ENCODE measurements at places on chromosomes 1 and 21. TPM values are rescaled to one million over a fixed set of nuclear protein-coding genes. Genes with fewer than 3 reads are reported as not detected.

Gene CHRM3
- total RNA-seq = not detected

Gene MCOLN2
- total RNA-seq = 0.98 TPM

Gene SLC45A1
- 0.82 TPM for total RNA-seq

Gene SPATA46
- not detected for total RNA-seq

Gene FBXO2
- total RNA-seq = 0.61 TPM

Gene BRDT
- not detected for total RNA-seq

Gene UBE2U
- total RNA-seq = not detected

Gene ZYG11A
- 0.31 TPM for total RNA-seq

Gene CELF3
- total RNA-seq = not detected

Gene KRTAP19-3
- total RNA-seq = not detected

Gene CLEC20A
- not detected for total RNA-seq

Gene EDARADD
- total RNA-seq = 0.52 TPM

Gene FCRL6
- total RNA-seq = 0.15 TPM

Gene FAM43B
- total RNA-seq = not detected

Gene NBPF20
- 3.9 TPM for total RNA-seq

Gene PCSK9
- 38.9 TPM for total RNA-seq

Gene SPRR2A
- total RNA-seq = not detected

Gene DENND2D
- total RNA-seq = not detected

Gene RNASEL
- 3.2 TPM for total RNA-seq

Gene FAM72A
- total RNA-seq = 20.6 TPM

Gene MAP10
- 5.0 TPM for total RNA-seq

Gene CD160
- total RNA-seq = not detected

Gene MMEL1
- not detected for total RNA-seq

Measured in A673 (cell line).